ENCODE measurements at places on chromosomes 6 and 20. TPM values are rescaled to one million over a fixed set of nuclear protein-coding genes. Genes with fewer than 3 reads are reported as not detected.

The MED23 gene
- 10.9 TPM for total RNA-seq

The CNKSR3 gene
- total RNA-seq, result 20.6 TPM

The KCNK5 gene
- 0.50 TPM for total RNA-seq

The ABHD16B gene
- not detected for total RNA-seq

The COL19A1 gene
- 1.4 TPM for total RNA-seq

The AURKA gene
- 7.0 TPM for total RNA-seq

The GTSF1L gene
- total RNA-seq, result not detected

The MLIP gene
- 436 TPM for total RNA-seq

The AVP gene
- not detected for total RNA-seq

The HCRTR2 gene
- total RNA-seq, result not detected

The MYB gene
- 0.15 TPM for total RNA-seq

The PLN gene
- 2,753 TPM for total RNA-seq

The PPT2 gene
- total RNA-seq, result 22.6 TPM

The LAMA5 gene
- total RNA-seq, result 110 TPM

The TRERF1 gene
- total RNA-seq, result 1.8 TPM

The DPPA5 gene
- not detected for total RNA-seq

The CLDN20 gene
- not detected for total RNA-seq

The ZNF184 gene
- 4.1 TPM for total RNA-seq

The SLC22A2 gene
- not detected for total RNA-seq

The MUCL3 gene
- not detected for total RNA-seq

The THBS2 gene
- total RNA-seq, result 10.7 TPM

The C4B gene
- 84.0 TPM for total RNA-seq

The PTCRA gene
- not detected for total RNA-seq

The SNTA1 gene
- 226 TPM for total RNA-seq

The LY6G5B gene
- 3.9 TPM for total RNA-seq

The SRMS gene
- not detected for total RNA-seq

The TMEM200A gene
- total RNA-seq, result 0.15 TPM
